ENCODE measurements at places on chromosomes 16 and 17.

- DNase-seq, result no peak
These were observed 51.6 kb downstream of the NUP93 start for GRCh38 chr16:56781528-56781961.

GRCh38 chr17:17228521-17229279, 8.3 kb downstream of the FLCN start:
- DNase-seq, result no peak

GRCh38 chr16:16973707-16974591, 496.8 kb downstream of the XYLT1 start:
- no peak for DNase-seq

DNA sequence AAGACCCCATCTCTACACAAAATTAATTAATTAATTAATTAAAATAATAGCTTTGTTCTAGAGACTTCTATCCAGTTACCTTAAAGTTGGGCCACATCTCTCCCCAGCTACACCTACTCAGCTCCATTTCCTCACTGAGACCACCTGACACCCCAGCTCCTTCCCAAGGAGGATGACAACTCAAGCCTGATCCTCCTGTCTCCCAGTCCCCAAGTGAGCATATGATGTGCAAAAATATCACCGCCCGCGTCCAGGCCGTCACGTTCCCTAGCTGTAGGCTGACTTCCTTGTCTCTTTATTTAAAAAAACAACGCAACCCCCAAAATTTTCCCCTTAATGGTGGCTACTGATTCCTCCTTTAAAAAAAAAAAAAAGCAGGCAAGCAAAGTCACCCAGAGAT, 120.2 kb upstream of the RCVRN start:
- DNase-seq, result no peak

GRCh38 chr16:49674351-49674851, 181.5 kb downstream of the ZNF423 start:
- DNase-seq, result no peak

GRCh38 chr17:2547176-2547575, 35.5 kb upstream of the METTL16 start:
- DNase-seq, result no peak

DNA sequence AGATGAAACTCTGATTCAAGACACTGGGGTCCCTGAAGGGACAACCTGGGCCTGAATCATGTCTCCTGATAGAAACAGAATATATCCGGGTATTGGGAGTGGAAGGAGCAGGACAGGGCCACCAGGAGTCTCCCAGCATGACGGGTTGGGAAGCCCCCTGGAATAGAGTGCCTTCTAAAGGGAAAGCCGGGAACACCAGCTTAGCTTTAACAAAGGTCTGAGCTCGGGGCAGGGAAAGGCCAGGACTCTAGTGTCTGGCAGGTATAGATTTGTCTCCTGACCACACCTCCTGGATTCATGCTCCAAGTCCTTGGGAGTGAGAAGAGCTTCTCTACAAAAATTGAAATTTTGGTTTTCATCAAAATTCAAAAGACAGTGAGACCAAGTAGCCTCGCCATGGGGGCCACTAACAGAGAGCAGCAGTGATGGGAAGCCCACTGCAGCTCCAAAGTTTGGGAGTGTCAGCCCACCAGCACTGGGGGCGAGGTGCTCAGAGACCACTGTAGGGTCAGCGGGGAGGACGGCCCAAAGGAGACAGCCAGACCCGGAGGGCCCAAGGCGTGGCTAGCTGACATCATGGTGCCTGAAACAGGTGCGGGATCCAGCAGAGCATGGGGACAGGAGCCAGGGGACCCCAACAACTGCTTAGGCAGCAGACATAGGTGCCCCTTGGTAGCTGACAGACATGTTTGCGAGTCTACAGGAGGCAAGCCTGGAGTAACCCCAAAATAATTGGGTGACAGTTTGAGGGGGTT, 81.0 kb downstream of the C16orf78 start:
- DNase-seq, result no peak

DNA sequence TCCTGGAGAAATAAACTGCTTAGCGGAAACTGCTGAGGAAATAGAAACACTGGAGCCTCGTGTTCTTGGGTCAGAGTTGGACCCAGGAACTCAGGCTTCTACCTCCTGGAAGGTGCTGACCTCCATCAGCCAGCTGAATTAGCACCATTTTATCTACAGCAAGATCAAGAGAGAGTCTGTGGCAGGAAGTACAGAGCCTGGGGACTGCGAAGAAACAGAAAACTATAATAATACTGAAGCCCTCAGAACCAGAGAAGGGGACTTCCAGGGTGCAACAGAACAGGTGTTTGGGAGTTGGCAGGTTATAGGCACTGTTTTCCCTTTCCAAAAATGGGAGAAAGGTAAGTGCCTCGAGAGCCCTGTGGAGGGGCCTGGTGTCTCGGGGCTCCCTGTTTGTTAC, 379.7 kb downstream of the CA10 start:
- DNase-seq, result no peak

DNA sequence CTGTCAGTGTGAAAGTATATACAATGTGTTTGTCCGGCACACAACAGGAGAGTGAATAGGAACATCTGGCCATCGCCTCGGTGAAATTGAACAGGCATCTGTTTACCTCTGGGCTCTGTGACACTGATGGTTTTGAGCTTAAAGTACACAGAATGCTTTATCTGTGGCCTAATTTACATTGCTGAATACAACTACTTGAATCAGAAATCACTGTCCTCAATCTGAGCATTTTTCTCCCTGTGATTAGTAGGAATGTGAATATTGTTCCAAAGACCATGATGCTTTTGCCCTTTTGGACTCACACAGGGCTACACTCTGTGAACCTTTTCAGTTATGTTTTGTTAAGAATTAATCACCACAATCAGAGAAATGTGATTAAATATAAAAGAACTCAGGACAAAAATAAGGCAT, 323.0 kb upstream of the TBX2 start:
- DNase-seq, result no peak

DNA sequence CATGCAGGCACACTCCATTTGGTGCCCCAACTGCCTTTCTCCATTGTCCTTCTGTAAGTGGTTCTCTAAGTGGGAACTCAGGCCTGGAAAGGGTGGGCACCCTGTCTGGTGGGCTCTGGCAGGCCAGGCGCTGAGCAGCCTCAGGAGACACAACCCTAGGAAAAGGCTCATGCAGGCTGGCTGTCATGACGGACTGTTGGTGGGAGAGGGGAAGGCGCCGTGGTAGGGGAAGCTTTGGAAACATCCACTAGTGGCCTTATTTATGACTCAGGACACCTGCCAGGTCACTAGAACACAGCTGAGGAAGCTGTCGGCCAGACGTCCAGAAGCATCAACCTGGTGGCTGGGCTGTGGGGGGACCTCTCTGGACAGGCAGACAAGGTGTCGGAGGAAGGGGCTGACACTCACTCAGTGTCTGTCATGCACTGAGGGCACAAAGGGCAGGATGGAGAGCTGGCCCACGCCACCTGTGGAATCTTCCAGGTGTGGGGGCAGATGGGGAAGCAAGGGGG, 216.0 kb downstream of the SEC14L1 start:
- no peak for DNase-seq

DNA sequence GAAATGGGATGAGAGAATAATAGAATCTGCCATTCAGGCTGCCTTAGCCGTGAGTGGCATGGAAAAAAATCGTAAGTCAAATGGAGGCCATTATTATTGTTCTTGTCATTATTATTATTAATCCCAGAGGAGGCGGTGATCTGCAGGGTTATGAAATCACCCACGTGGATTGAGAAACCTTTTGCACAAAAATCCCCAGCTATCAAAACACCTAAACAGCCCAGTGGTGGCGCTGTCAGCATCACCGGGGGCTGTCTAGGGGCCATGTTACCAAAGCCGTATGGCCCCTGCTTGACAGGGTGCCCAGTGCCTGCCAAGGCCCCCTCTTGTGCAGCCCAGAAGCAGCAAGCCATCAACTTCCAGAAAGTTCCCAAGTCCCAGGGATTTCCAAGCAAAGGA, 25.2 kb downstream of the CNGB1 start:
- DNase-seq, result no peak

DNA sequence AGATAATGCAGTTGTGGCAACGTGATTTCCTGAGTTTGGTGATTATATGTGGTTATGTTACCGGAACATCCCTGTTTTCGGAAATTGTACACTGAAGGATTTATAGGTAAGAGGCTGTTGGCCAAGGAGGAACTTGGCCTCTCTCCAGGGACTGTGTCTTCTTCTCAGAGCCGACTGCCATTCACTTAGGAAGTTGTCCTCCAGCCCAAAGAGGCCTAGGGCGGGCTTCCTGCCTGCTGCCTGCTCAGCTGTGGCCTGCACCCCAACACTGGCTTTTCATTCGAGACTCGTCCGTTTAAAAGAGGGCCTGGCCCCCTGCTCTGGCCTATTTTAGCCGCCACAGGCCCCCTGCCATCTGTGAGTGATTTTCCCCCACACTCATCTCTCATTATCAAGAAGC, 64.3 kb downstream of the ZDHHC7 start:
- no peak for DNase-seq

DNA sequence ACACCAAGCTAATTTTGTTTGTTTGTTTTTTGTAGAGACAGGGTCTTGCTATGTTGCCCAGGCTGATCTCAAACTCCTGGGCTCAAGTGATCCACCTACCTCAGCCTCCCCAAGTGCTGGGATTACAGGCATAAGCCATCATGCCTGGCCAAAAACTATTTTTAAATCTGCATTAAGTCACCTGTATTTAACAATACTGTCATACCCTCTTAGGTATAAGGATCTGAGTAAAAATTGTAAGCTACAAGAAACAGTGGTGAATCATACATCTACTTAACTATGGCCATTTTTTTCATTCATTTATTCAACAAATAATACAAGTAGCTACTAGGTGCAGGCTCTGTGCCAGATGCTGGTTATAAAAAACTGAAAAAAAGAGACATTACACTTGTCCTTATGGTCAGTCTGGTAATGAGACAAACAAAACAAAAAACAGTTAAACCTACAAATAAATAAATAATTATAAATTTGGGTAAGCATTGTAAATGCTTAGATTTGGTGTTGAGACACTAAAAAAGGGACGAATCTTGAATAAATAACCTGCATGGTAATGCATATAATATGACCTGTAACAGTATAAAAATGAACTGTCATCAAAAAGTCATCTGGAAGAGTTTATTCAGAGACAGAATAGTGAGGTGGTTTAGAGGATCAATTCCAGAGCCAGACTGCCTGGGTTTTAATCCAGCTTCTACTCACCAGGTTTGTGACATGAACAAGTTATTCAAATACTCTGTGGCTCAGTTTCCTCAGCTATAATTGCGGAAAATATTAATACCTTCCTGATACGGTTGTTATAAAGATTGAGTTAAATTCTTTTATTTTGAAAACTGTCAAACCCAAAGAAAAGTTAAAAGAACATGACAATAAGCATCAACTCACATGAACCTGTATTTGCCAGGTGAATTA, 26.8 kb downstream of the BRIP1 start:
- DNase-seq, result no peak

DNA sequence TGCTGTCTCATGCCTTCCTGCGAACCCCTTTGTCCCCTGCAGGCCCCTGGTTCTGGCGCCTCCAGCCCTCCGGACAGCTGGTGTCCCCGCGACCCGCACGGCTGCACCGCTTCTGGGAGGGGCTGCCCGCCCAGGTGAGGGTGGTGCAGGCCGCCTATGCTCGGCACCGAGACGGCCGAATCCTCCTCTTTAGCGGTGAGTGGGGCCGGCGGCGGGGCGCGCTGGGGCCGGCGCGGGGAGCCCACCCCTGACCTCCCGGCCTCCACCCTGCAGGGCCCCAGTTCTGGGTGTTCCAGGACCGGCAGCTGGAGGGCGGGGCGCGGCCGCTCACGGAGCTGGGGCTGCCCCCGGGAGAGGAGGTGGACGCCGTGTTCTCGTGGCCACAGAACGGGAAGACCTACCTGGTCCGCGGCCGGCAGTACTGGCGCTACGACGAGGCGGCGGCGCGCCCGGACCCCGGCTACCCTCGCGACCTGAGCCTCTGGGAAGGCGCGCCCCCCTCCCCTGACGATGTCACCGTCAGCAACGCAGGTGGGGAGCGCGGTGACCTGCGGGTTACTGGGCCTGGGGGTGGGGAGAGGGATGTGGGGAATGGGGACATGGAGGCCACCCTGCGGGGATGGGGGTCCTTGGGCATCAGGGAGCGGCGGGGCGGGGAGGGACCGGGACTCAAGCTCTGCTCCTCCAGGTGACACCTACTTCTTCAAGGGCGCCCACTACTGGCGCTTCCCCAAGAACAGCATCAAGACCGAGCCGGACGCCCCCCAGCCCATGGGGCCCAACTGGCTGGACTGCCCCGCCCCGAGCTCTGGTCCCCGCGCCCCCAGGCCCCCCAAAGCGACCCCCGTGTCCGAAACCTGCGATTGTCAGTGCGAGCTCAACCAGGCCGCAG, 7.1 kb upstream of the IL32 start:
- peak; percentile 56 for DNase-seq

DNA sequence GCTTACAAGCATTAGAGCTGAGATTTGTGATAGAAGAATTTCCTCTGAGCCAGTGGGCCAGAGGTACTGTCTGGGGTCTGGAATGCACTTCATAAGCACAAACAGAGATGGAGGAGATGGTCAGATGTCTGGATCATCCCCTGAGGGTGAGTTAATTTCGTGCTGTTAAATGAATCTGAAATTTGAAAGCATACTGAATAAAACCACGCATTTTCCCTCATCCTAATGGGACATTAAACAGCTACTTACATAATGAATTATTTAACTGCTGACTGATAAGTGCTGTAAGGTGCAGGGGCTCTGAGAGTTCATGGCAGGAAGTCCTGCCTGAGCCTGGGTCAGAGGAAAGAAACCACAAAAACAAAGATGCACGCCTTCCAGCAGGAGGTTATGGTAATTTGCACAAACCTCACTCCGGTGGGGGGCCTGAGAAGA, 136.3 kb upstream of the XYLT1 start:
- no peak for DNase-seq

Measured in activated naive CD4-positive, alpha-beta T cell treated with Interleukin-2 at 50 U/mL for 16 hours (primary cell).